ENCODE measurements at places on chromosomes 16 and 17.

DNA sequence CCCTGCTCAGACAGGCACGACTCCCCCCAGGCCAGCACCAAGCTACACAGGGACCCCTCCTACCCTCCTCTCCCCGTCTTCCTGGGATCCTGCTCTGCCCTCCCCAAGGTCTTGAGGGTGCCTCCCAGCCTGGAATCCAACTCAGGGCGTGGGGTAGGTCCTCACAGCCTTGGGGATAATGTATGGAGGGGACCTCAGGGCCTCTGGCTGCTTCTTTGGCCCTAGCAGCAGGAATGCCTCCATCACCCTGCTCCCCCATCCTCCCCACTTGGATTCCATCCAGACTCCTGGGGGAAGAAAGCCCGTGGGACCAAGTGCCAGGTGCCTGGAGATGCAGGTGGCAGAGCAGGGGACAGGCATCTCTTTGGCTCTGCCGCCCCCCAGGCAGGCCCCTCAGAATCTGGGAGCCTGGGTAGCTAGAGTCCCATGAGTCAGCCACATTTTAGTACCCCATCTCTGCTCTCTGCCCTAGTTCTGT is 10.7 kb upstream of the STAC2 start:
- DNase-seq = no peak

GRCh38 chr17:46117117-46117516 is 76.1 kb downstream of the KANSL1 start:
- no peak for DNase-seq

DNA sequence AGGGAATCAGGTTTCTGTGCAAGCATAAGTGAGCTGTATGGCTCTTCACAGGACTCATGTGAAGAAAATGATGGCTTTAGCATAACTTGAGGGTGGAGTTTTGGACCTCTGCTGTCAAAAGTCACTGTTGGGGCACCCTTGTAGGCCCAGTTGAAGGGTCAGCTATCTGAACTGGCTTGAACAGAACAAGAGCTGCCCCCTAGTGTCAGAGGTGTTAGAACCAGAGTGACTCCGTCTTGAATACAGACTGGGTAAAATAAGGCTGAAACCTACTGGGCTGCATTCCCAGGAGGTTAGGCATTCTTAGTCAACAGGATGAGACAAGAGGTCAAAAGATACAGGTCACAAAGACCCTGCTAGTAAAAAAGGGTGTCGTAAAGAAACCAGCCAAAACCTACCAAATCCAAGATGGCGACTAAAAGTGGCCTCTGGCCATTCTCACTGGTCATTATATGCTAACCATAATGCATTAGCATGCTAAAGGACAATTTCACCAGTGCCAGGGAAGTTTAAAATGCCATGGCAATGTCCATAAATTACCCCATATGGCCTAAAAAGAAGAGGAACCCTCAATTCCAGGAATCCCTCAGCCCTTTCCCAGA is 484.0 kb upstream of the ERCC4 start:
- DNase-seq = no peak

DNA sequence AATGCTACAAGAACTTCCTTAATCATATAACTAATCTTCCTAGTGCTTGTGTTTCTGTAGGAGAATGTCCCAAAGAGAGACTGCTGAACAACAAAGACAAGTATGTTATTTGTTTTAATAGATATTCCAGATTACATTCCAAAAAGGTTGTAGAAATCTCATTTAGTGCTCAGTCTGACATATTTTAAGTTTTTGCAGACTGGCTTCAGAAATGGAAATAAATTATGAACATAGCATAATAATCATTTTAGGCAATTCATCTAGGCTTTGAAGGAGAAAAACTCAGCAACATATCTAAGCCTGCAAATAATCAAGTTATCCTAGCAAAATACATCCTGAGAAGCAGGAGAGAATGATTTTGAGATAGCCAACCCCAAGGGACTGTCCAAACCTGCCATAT is 171.6 kb upstream of the CDH5 start:
- DNase-seq = no peak

DNA sequence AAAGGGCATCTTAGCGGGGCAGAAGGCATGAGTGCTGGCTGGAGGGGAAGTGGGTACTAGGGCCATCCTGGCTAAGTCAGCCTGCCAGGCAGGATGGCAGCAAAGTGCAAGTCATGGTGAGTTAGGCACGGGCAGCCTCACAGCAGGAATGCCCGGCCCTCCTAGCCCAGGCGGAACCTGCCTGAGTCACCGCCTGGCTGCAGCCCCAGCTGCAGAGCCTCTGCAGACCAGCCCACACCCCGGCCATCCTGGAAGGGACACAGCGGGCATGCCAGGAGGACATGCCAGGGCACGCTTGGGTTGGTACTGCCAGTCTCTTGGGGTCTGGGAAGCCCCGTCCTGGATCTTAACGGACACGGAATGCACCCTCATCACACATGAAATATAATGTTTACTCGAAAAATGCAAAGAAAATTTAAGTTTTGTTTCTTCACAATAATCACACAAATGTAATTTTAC is 5.0 kb upstream of the ALDH3A1 start:
- DNase-seq = no peak

Data from stimulated activated naive CD4-positive, alpha-beta T cell (primary cell).